K562 (cell line): ENCODE measurements at places on chromosomes 4 and X. TPM values are rescaled to one million over a fixed set of nuclear protein-coding genes. Genes with fewer than 3 reads are reported as not detected.

DNA sequence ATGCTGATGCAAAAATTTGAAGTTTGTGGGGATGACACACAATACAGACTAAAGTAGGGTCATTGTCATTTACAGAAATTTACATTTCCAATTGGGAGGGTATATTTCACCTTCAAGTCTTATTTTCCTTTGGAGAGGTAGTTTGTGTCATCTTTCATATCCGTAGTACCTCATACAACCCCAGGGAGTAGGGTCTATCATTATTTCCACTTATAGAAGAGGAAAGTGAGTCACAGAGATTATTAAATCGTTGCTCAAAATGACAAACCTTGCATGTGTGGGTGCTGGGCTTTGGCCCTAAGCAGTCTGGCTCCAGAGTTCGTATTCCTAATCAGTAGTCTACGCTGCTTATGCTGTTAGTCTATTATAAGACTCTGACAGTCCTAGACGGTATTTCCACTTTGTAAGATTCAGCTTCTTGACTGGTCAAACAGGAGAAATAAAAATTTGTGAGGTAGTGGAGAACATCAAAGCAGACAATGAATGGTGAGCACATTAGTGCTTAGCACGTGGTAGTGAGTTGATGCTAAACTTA, 516.5 kb downstream of the PCDH7 start:
- no peak for DNase-seq
- H3K27me3 ChIP-seq, result no peaks in the 10 kb centered on the region
- no peak overlapping the region for H3K4me3 ChIP-seq
- no peaks in the 10 kb centered on the region for H3K4me1 ChIP-seq

GRCh38 chr4:187826725-187827124, 168.8 kb upstream of the ZFP42 start:
- H3K4me1 ChIP-seq, result no peaks in the 10 kb centered on the region
- DNase-seq, result no peak
- no peaks in the 10 kb centered on the region for H3K27me3 ChIP-seq

The EGFL6 gene
- not detected in 2 replicates for total RNA-seq

GRCh38 chr4:41548305-41548880, 10.4 kb downstream of the LIMCH1 start:
- H3K4me3 ChIP-seq, result no peak overlapping the region
- H3K4me1 ChIP-seq, result no peaks in the 10 kb centered on the region
- DNase-seq, result no peak

- DNase-seq, result no peak
- no peaks in the 10 kb centered on the region for H3K4me1 ChIP-seq
- H3K4me3 ChIP-seq, result no peak overlapping the region
Measured at GRCh38 chrX:78957768-78958130, 12.6 kb downstream of the P2RY10 start.

DNA sequence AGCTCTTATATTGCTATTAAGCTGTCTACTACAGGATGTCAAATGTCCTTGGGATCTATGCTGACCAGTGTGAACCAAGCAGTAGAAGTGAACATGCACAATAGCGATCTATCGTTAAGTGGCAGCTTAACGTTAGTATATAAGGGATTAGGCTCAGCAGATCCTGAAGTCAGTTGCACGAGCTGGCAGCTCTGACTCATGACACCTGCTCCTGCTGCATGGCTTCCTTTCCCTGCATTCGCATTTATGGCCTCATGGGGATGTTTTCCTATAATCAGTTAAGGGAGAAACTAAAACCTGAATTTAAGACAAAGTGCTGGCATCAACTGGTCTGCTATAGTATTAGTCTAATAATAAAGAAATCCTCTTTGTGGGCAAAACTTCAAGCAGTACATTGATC, 12.7 kb upstream of the MCUB start:
- no peak overlapping the region for H3K27ac ChIP-seq
- no peak for DNase-seq
- H3K4me3 ChIP-seq, result no peak overlapping the region
- no peaks in the 10 kb centered on the region for H3K4me1 ChIP-seq

DNA sequence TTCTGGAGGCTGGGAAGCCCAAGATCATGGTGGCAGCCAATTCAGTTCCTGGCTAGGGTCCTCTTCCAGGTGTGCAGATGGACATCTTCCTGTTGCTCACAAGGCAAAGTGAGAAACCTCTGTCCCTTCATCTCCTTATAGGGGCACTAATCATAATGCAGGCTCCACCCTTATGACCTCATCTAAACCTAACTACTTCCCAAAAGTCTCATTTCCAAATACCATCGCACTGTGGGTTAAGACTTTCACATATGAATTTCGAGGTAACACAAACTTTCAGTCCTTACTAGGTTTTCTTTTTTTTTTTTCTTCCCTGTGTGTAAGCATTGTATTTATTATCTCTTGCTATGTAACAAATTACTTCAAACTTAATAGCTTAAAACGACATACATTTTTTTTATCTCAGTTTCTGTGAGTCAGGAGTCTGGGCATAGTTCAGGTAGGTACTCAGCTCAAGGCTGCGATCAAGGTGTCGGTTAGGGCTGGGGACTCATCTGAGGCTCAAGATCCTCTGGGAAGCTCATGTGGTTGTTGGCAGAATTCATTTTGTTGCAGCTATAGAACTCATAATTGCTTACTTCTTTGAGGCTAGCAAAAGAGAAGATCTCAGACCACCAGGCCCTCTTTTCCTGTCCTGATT, 204.7 kb upstream of the STK26 start:
- no peak overlapping the region for H3K27ac ChIP-seq
- no peaks in the 10 kb centered on the region for H3K27me3 ChIP-seq
- no peak for DNase-seq
- peaks cover 3% of the 10 kb centered on the region; the same call in 2 of the 3 replicates for H3K4me1 ChIP-seq
- peaks cover 42% of the 10 kb centered on the region for H3K36me3 ChIP-seq

The NHSL2 gene
- 0.02 and 0.04 TPM in 2 replicates for total RNA-seq

GRCh38 chrX:9542106-9542760, 77.4 kb downstream of the TBL1X start:
- H3K27ac ChIP-seq, result no peak overlapping the region
- no peak overlapping the region for H3K4me3 ChIP-seq
- no peaks in the 10 kb centered on the region for H3K27me3 ChIP-seq
- peaks cover 3% of the 10 kb centered on the region; the same call in 2 of the 3 replicates for H3K36me3 ChIP-seq
- no peak for DNase-seq

DNA sequence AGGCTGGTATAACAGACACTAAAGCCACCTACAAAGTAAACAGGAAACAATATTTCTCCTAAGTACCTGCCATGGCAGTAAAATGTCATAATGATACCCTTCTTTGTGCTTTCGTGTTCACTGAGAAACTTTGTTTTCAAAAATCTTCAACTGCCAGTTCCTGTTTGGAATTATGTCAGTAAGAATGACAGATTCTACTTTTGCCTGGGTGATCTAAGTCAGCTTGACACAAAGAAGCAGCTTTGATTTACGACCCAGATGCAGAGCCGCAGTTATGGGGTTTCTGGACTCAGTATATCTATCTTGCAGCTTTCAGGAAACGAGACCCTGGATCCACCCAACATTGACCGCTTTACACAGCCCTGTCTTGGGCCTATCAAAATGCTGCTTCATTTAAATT, 71.2 kb downstream of the SNX25 start:
- DNase-seq, result no peak
- H3K27ac ChIP-seq, result peak overlapping the region; percentile 27; the same call in 1 of the 3 replicates
- no peaks in the 10 kb centered on the region for H3K36me3 ChIP-seq
- no peaks in the 10 kb centered on the region for H3K27me3 ChIP-seq
- peaks cover 8% of the 10 kb centered on the region for H3K4me1 ChIP-seq

The BGN gene
- total RNA-seq, result 0.11 TPM in 2 replicates

The PAK3 gene
- not detected in 2 replicates for total RNA-seq

DNA sequence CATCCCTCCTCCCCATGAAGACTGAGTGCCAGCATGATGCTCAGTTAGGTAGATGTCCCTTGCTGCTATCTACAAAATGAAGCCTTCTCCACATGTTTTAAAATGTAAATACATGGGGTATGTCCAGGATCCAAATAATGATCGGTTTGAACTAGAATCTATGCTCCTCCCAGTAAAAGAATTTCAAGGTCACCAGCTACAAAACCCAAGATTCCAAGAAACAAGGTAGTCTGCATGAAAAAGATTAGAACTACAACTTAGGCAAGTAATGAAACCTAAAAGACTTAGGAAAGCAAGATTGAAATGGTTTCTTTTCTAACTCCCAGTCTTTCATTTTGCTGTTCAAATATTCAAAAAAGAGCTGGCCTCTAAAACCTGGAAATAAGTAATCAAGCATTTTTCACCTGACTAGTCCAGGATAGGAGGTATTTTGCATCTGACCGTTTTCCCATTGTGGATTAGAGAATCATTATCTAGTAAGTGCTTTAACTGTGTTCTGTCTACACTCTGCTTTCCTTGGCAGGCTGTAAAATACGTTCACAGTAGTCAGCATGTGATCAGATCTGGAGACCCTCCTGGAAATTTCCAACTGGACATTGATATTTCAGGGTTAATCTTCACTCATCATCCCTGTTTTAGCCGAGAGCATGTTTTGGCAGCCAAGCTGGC, 57.4 kb downstream of the CC2D2A start:
- peak overlapping the region; percentile 62 for H3K27ac ChIP-seq
- no peak overlapping the region for H3K4me3 ChIP-seq
- no peaks in the 10 kb centered on the region for H3K36me3 ChIP-seq
- H3K27me3 ChIP-seq, result no peaks in the 10 kb centered on the region

The MAGEB3 gene
- total RNA-seq, result not detected in 2 replicates

DNA sequence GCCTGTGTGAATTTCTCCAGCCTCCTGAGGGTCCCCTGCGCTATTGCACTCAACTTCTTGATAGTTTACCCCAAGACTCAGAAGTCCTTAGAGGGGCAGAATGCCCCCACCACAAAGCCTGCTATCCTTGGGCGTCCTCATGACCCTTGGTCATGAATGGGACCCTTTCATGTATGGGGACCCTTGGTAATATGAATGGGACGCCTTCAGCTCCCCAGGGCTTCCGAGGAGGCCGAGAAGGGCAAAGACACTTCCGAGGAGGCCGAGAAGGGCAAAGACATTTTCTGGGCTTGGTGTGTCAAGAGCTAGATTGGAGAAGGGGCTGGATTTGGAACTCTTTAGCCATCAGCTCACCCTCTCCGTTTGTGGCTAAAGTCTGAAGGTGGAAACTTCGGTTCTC, 8.6 kb downstream of the SHOX start:
- no peak for DNase-seq
- no peaks in the 10 kb centered on the region for H3K4me1 ChIP-seq
- no peak overlapping the region for H3K4me3 ChIP-seq

The H2BW2 gene
- total RNA-seq, result not detected in 2 replicates

GRCh38 chr4:129167640-129168260, 71.8 kb downstream of the C4orf33 start:
- H3K27me3 ChIP-seq, result no peaks in the 10 kb centered on the region
- no peak overlapping the region for H3K4me3 ChIP-seq
- H3K4me1 ChIP-seq, result no peaks in the 10 kb centered on the region
- H3K36me3 ChIP-seq, result no peaks in the 10 kb centered on the region
- H3K27ac ChIP-seq, result no peak overlapping the region

DNA sequence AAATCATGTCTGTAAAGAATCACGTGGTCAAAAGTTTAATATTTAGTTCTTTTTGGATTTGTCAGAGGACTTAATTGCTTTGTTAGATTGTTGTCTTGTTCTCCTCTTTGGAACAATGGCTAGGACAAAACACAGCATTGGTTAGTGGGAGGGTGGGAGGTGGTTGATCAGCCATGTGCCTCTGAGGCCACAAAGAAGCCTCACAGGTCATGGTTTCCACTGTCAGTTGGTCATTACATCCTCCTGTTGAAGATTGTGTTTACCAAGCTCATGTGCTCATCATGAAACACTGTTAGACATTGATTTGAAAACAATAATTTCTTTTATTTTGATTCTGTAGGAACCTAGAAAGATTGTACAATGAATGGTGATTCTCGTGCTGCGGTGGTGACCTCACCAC, 31.9 kb downstream of the ADD1 start:
- peaks cover 8% of the 10 kb centered on the region; the same call in 2 of the 3 replicates for H3K4me1 ChIP-seq
- no peak for DNase-seq
- H3K27me3 ChIP-seq, result no peaks in the 10 kb centered on the region
- H3K27ac ChIP-seq, result no peak overlapping the region
- H3K4me3 ChIP-seq, result no peak overlapping the region
- peaks cover 33% of the 10 kb centered on the region for H3K36me3 ChIP-seq

The AADAT gene
- total RNA-seq, result 0.11 TPM in 1 of 2 replicates, not detected in the other

DNA sequence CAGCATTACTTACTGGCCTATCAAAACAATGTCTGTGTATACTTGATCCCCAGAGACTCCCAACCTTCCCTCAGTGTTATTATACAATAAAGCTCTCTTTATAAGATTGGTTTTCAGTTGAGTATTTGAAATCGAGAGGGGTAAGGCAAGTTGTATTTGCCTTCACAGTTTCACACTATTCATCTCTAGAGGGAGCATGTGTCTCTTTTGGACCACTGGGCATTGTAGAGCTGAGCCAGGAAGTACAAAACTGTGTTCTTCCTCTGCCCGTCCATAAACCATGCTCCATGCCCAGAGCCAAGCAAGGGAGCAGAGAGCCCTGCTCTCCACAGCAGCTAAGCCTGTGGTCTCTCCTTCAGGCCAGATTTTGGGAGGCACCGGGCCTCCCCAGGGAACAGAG, 61.5 kb upstream of the HHIP start:
- H3K4me1 ChIP-seq, result no peaks in the 10 kb centered on the region
- no peak overlapping the region for H3K27ac ChIP-seq
- H3K27me3 ChIP-seq, result no peaks in the 10 kb centered on the region
- H3K36me3 ChIP-seq, result no peaks in the 10 kb centered on the region

GRCh38 chr4:185836241-185837084, 24.5 kb upstream of the SORBS2 start:
- no peak overlapping the region for H3K27ac ChIP-seq
- no peaks in the 10 kb centered on the region for H3K36me3 ChIP-seq
- no peak overlapping the region for H3K4me3 ChIP-seq
- peaks cover 11% of the 10 kb centered on the region for H3K27me3 ChIP-seq
- no peaks in the 10 kb centered on the region for H3K4me1 ChIP-seq
- DNase-seq, result no peak

- no peaks in the 10 kb centered on the region for H3K27me3 ChIP-seq
- H3K4me1 ChIP-seq, result no peaks in the 10 kb centered on the region
- no peak overlapping the region for H3K27ac ChIP-seq
- no peak for DNase-seq
- H3K4me3 ChIP-seq, result no peak overlapping the region
Measured at GRCh38 chr4:18082236-18082635, 60.7 kb upstream of the LCORL start.

DNA sequence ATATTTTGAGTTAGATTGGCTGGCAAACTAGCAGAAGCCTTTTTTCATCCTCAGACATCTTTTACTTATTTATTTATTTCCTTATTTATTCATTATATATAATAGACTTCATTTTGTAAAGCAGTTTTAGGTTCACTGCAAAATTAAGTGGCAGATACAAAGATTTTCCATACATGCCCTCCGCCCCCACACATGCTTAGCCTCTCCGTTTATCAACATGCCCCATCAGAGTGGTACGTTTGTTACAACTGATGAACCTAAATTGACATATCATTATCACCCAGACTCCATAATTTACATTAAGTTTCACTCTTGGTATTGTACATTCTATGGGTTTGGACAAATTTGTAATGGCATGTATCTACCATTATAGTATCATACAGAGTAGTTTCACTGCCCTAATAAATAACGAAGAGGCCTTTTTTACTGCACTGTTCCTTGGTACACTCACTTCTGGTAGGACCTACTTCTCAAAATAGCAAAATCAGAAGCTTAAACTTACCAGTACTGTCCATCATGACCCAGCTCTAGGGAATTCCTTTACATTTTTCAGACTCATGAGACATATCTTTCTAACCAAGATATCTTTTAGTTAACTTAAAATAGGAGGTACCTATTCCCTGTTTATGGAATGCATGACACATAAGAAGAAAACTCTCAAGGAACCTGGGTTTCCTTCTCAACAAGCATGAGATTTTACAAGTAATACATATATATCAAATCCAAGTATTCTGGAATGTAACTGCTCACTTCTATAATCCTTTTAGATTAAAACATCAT, 4.8 kb upstream of the TMPRSS11B start:
- H3K27me3 ChIP-seq, result no peaks in the 10 kb centered on the region
- no peak overlapping the region for H3K27ac ChIP-seq
- H3K4me3 ChIP-seq, result no peak overlapping the region
- H3K36me3 ChIP-seq, result no peaks in the 10 kb centered on the region
